Frontal cortex (tissue), 4 donors: ENCODE measurements at places on chromosomes 4 and X.

DNA sequence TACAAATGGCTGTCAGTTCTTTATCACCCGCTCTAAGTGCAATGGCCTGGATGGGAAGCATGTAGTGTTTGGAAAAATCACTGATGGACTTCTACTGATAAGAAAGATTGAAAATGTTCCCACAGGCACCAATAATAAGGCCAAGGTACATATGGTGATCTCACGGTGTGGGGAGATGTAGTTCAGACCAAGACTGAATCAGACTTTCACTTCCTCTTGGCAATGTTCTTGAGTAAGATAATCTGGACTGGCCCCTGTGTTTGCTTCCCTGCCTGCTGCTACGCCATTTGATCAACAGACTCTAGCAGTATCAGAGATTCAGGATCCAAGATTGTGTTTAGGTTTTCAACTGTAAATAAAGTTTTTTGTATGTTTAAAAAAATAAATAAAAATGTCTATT lies 682.2 kb upstream of the AMOT start:
- DNase-seq: no peak

- no peak for DNase-seq
These were observed 26.1 kb downstream of the OTOP1 start for GRCh38 chr4:4200624-4201023.

DNA sequence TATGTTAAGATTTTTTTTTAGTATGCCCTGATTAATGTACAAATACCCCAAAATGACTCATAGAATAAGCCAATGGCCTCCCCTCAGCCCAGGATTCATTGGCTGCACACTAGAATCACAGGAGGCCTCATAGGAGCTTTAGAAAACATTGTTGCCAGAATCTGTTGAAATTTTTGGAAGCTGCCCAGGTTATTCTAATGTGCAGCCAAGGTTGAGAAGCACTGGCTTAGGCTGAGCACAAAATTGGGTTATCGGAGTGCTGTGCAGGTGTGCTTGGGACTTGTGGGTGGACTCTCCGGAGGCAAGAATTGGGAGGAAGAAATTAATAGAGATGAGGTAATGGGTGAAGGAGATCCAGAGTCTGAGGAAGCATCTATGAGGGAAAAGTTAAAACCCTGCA lies 41.3 kb upstream of the VCX start:
- no peak for DNase-seq

GRCh38 chr4:153143527-153144348 lies 60.5 kb upstream of the TRIM2 start:
- DNase-seq: no peak

- DNase-seq: no peak
These were observed 56.0 kb downstream of the TMEM131L start for GRCh38 chr4:153521999-153522801.

- no peak for DNase-seq
These were observed 52.7 kb downstream of the ASB9 start for GRCh38 chrX:15217161-15217560.

GRCh38 chr4:126766241-126766640 lies 866.5 kb upstream of the INTU start:
- no peak for DNase-seq

DNA sequence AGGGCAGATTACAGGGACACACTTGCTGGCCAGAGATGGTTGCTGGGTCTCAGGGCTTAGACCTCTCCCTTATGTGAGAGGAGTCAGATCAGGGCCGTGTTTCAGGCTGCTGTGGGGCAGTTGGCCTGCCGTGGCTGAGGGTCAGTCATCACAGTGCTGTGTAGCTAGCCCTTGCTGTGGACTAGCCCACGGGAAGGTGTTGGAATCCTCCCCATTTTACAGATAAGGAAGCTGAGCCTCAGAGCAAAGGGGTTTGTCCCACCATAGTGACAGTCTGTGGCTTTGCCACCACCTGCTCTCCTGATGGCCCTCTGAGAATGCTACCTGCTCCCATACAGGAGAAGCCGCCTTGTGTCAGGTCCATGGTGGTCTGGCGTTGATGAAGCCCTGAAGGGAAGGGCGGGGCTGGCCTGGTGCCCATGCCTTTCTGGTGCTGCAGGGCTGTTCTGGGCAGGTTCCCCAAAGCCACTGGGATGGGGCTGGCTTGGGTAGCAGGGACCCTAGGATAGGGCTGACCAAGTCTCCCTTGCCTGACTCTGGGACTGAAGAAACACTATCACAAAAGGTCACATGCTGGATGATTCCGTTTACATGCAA lies 2.4 kb upstream of the FAM53A start:
- no peak for DNase-seq

DNA sequence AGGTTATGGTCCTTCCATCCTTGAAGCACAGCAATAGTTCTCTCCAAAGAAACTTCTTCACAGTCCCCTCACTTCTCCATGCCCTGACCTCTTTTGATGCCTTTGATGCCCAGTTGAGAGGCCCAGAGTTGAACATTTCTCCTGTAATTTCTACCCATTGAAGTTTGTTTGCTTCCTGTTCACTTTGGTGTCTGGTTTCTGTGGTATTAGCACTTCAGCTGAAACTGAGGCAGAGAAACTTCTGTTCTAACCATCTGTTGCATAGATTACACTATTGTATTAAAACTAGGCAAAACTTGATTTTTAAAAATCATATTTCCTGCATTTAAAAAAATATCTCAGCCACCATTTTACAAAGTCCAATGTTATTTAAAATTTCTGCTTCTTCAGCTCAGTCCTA lies 89.8 kb upstream of the ADGRG2 start:
- no peak for DNase-seq

- DNase-seq: peak; percentile 1
These were observed 179.1 kb upstream of the MAB21L2 start for GRCh38 chr4:150402871-150403272.

DNA sequence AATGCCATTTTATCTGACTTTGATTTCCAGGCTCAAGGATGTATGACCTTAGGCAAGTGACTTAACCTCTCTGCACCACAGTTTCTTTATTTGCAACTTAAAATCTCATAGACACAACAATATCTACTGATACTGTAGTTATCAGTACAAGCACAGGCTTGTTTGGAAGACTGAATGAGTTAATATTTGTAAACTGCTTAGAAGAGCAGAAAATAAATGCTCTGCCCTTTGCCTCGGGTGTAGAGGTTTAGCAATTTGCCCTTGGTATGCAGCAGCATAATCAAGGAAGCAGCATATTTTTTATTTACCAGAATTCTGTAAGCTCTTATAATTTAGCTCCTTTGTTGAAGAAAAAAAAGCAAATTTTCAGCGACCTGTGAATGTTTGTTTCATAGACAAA lies 2.9 kb upstream of the CXCL1 start:
- DNase-seq: no peak

- no peak for DNase-seq
These were observed 86.6 kb downstream of the SORCS2 start for GRCh38 chr4:7278981-7279380.

DNA sequence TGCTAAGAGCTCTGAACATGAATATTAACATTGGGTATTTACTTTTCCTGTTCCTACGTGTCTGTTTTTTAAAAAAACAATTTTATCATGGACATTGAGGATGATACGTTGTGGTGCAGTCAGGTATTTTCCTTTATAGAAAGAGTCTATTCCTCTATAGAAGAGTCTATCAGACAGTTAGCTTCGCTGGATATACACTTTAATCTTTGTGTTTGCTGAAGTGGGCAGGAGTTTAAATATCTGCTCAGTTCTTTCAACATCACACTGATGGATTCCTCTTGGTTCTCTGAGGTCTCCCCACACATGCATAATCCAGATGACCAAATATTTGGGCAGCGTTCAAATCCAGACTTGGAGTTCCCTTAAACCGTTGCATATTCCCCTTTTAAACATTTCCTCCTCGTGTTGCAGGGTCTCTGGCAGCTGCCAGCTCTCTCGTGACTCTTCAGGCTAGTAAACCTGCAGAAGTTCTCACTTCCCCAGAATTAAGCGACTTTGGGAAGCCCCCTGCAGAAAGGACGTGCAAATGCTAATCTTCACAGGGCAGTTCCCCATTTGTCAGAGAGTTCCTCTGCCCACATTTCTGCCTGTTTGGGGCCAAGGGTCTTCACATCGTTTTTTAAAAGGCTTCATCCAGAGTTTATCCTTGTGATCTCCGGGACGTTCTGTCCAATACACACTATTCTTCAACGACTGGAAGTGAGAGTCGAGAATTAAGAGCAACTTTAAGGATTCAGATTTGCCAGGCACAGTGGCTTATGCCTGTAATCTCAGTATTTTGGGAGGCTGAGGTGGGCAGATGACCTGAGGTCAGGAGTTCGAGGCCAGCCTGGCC lies 20.5 kb upstream of the DHRSX start:
- DNase-seq: no peak

- DNase-seq: no peak
These were observed 884.7 kb downstream of the FSTL5 start for GRCh38 chr4:161279095-161279494.

DNA sequence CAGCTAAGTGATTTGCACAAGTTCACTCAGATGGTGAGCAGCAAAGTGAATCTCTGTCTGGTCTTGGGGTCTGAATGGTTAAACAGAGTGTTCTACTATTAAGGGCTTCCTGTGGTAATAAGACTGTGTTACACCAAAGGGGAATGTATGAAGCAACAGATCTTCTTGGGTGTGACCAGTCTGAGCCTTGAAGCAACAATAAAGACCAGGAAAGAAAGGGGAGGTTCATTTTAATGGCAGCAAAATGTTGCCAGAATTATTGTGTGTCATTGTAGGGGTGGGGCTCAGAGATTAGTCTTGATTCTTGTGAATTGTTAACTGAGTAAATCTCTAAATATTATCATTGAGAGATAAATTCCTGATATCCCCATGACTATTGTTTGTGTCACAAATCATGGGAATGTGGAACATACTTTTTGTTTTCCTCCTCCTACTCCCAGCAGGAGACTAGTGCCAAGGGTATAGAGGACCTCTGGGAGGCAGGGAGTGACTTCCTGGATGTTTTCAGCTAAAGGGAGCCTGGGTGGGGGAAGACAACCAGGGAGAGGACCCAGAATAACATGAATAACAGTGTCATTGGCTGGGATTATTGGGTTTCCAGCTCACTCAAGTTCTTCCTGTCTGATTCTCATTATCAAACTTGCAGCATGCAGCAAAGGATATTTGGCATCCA lies 141.4 kb upstream of the PAK3 start:
- DNase-seq: no peak

- no peak for DNase-seq
These were observed 75.7 kb downstream of the ANKRD50 start for GRCh38 chr4:124636788-124637187.

GRCh38 chr4:34091451-34091850 lies 2152.9 kb downstream of the ARAP2 start:
- no peak for DNase-seq

- DNase-seq: no peak
These were observed 389.7 kb upstream of the NR3C2 start for GRCh38 chr4:148831945-148832344.

GRCh38 chrX:147847999-147848398 lies 63.7 kb upstream of the FMR1 start:
- DNase-seq: no peak

GRCh38 chr4:138698641-138699040 lies 316.9 kb upstream of the NOCT start:
- DNase-seq: no peak

DNA sequence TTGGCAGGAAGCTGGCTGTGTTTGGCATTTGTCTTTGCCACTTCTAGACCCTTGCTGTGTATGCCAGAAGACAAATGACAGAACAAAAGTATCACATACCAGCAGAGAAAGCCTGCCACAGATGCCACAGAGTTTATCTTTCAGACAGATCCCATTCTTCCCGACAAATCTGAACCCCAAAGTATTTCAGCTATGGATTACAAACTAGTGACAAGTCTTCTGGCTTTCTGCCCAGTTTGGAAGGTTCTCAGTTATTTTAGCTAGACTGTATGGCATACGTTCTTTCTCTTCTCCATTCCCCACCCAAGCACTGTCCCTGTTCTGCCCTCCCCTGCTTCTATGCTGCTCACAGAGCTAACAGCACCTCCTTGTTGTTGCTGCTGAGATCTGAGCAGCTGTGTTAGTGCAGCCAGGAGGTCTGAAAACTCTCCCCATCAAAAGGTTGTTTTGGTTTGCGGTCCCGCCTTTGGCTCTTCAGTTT lies 236.7 kb downstream of the FRAS1 start:
- DNase-seq: no peak

DNA sequence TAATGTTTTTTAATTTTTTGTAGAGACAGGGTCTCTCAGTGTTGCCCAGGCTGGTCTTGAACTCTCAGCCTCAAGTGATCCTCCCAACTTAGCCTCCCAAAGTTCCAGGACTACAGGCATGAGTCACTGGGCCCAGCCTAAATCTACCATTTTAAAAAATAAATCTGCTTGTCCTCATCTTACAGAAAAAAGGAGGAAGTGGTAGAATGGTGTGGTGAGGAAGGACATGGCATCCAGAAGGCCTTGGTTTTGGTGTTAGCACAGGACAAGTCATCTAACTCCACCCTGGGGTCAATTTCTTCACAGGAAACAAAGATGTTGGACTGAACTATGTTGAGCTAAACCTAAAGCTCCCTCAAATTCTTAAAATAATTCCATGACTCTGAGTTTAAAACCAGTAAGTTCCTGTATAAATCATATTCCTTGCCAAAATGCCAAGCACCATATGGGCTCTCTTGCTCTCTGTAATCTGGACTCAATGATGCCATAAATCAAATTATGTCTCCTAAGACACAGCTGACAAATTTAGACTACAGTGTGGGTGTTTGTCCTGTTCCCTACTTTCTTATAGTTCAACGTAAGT lies 253.9 kb upstream of the NOCT start:
- no peak for DNase-seq

DNA sequence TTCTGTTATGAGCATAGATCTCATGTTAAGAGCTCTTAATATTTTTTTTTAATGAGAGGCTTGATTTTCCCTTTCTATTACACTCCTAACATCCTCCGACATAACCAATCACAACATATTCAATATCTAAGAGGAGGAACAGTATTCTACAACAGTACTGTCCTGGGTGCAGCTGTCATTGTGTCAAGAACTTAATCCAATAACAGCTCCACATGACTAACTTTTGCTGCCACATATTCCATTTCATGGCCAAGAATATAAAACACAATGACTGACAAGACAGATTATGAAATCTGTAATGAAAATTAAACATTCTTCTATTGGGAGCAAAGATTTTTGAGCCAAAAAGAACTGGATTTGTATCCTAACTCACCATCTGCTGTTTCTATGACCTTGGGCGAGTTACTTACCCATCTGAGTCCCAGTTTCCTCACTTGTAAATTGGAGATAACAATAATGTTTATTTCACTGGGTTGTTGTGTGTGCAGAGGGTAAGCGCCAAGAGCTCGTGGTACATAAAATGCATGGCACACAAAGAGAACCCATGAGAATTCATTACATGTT lies 405.6 kb downstream of the SPRY1 start:
- no peak for DNase-seq

GRCh38 chrX:45329217-45329616 lies 128.5 kb upstream of the DIPK2B start:
- DNase-seq: no peak

GRCh38 chr4:47525154-47525819 lies 40.2 kb downstream of the ATP10D start:
- DNase-seq: no peak

DNA sequence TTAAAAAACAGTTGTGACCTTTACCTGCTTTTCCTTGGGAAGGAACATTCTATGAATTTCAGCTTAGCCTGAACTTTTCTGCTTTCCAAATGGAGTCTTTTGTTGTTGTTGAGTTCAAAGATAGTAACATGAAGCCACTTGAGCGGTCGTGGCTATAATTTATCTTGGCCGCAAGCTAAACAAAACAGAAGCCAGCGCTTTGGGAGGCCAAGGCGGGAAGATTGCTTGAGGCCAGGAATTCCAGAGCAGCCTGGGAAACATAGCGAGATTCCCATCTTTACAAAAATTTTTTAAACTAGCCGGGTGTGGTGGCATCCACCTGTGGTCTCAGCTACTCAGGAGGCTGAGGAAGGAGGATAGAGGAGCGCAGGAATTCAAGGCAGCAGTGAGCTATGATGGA lies 29.9 kb downstream of the TKTL1 start:
- DNase-seq: no peak

- no peak for DNase-seq
These were observed 542.0 kb downstream of the GBA3 start for GRCh38 chr4:23234716-23235115.
